ENCODE measurements at places on chromosomes 7 and 10. TPM values are rescaled to one million over a fixed set of nuclear protein-coding genes. Genes with fewer than 3 reads are reported as not detected.

GRCh38 chr7:13174991-13175390 is 487.6 kb downstream of the ARL4A start:
- DNase-seq, result no peak

DNA sequence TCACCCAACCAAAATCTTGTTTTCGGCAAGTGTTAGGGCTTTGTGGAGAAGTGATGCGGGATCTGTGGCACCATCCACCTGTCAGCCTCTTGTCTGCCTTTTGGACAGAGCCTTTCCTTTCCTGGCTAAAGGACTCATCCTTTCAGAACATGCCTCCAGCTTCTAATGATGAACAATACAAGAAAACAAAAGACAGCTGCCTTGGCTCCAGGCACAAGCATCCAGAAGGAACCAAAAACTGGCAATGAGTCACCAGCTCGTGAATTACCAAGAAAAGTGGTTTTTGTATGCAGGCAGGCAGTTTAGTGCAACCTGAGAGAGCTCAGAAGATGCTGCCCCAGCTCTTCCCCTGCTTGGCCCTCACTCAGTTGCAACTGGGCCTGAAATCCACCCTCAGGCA is 84.6 kb upstream of the NAMPT start:
- DNase-seq, result no peak

DNA sequence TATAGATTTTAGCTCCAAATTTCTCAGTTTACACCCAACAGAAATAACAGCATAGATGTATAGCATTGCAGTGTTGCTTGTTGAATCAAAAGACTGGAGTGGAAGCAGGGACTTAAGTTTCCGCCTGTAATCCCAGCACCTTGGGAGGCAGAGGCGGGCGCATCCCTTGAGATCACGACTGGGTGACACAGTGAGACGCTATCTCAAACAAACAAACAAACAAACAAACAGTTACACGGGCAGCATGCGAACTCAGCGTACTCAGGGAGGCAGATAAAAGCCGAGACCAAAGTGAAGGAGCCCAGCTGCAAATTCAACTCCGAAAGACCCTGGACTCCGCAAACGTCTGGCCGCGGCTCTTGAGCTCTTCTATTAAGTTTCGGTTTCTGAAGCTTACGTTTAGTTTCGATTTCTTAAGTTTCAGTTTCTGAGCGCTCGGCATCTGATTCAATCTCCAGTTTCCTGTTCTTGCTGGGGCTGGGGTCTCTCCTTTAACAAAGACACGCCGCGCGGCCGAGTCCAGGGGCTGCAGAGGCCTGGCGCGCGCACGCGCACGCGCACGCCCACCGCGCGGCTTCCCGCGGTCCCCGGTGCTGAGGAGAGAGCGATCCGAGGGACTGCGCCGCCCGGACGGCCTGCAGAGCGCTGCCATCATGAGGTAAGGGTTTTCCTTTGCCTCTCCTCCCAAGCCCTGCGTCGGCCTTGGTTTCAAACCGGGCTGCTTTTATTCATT is at the start of gene IFIT5:
TSS of gene IFIT5 (plus strand) at position 423 of the 733 bp plus-strand sequence. CDS start at position 654, 231 bp downstream.
- peak; percentile 83 for DNase-seq

The FAM237B gene
- total RNA-seq, result not detected

The HSPA12A gene
- total RNA-seq, result 9.4 TPM

The ASIC3 gene
- 3.0 TPM for total RNA-seq

- no peak for DNase-seq
Observed at GRCh38 chr10:100436255-100436654, 26.6 kb upstream of the WNT8B start.

DNA sequence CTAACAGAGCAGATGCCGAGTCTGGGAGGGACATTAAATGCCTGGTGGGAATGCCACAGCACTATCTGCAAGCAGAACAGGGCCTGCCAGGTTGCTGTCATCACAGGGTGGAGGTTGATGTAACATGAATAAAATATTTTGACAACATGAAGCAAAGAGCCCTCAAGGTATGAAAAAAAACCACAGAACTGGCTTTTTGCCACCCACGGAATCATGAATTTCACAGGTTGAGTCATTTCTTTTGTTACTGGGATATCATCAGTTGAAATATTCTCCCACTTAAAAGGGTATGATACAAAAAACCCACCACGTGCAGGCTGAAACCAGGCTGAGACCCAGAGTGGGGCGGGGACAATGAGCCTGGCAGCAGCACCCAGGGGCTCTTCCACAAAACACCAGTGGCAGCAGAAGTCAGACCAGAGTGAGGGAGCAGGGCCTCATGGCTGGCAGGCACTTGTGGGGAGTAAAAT is 220.1 kb downstream of the TNS3 start:
- DNase-seq, result no peak

The NPY gene
- total RNA-seq, result not detected

- no peak for DNase-seq
Observed at GRCh38 chr7:121307021-121307574, 21.7 kb upstream of the WNT16 start.

- peak; percentile 51 for DNase-seq
Observed at GRCh38 chr10:124153023-124153826, 59.8 kb upstream of the CHST15 start.

GRCh38 chr7:1981201-1981877 is 251.4 kb downstream of the MAD1L1 start:
- peak; percentile 9 for DNase-seq

DNA sequence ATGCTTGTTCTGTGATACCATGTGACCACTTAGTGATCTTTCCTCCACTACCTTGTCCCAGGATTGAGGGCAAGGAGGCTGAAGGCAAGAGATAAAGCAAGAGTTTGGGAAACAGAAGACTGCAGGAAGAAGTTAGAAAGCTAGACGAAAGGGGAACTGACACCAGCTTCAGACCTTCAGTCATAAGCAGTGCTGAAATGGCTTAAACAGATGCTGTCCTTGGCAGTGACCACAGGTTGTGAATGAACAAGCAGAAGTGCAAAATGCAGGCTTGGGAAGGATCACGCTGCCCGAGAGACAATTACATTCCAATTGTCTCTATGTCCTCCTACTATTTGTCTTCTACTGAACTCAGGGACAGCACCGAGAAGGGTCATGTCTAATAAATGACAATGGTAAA is 704.9 kb upstream of the AUTS2 start:
- DNase-seq, result no peak

GRCh38 chr7:17178545-17178944 is 119.9 kb upstream of the AHR start:
- DNase-seq, result no peak

- no peak for DNase-seq
Observed at GRCh38 chr7:116354171-116354545, 143.8 kb downstream of the TES start.

Data from psoas muscle (tissue), 8 donors.